ENCODE measurements at places on chromosomes 7 and 10. TPM values are rescaled to one million over a fixed set of nuclear protein-coding genes. Genes with fewer than 3 reads are reported as not detected.

DNA sequence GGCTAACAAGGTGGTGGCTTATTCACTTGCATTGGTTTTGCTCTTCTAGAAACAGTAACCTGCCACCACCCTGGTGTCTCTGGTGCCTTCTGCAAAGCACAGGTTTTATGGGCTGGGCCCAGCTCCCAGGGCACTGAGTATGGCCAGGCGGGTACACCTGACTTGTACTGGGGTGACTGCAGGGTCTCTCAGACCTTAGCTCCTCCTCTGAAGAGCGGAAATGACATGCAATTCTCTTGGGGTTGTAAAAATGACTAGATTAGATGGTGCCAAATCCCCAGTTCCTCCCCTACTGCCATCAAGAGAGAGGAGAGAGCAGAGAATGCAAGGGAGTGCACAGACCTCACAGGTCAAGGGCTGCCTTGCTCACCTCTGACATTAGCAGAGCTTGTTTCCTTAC is 14.7 kb downstream of the ESYT2 start:
- peak overlapping the region; percentile 16 for H3K27ac ChIP-seq
- H3K36me3 ChIP-seq, result no peaks in the 10 kb centered on the region
- no peaks in the 10 kb centered on the region for H3K27me3 ChIP-seq
- no peak overlapping the region for H3K4me3 ChIP-seq

DNA sequence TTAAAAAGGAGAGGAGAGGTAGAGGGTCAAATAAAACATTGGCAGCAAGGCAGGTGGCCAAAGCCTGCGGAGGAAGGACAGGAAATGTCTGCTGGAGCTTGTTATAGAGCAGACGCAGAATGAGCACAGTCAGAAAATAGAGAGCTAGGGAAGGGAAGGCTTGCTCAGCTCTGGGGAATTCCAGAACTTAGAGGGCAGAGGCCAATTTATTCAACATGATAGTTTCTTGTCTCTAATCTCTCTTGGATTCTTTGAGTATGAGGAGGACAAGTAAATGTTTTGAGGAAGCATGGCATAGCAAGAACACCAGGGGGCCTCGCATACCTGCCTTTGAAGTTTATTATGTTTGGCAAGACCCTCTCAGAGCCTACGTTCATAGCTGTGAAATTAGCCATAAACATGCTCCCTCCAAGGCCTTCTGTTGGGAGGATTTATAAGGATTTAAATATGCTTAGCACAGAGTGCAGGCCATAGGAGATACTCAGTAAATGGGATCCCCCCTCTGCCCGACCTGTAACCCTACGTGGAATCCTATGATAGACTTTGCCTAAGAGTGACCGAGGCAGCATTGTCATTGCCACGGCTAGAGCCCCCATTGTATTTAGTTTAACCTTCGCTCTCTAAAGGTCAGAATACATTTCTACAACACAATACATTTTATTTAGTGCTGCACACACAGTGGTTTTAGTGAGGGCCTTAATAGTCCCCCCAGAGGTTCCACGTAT is 293.9 kb downstream of the CCDC3 start:
- peak overlapping the region; percentile 41 for H3K27ac ChIP-seq
- H3K36me3 ChIP-seq, result no peaks in the 10 kb centered on the region
- peak; percentile 45 for DNase-seq

- DNase-seq, result no peak
- H3K36me3 ChIP-seq, result no peaks in the 10 kb centered on the region
- H3K4me1 ChIP-seq, result no peaks in the 10 kb centered on the region
- no peak overlapping the region for H3K4me3 ChIP-seq
- no peak overlapping the region for H3K27ac ChIP-seq
These were observed 9.0 kb upstream of the PIP4K2A start for GRCh38 chr10:22723343-22723779.

DNA sequence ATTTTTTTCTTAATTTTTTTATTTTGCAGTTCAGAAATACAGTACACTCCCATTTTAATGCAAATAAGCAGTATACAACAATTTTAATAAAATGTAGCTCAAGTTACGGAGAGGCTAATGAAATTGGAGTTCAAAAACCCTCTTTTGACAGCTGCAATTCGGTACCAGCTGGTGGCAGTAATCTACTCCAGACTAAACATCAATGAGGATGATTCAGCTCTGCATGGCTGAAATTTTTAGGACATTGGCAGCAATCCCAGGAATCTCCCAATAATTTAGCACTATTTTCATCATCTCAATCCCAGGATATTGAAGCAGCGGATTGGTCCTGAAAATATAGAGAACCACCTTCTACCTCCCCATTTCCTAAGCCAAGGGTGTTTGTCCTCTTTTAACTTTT is 278.8 kb downstream of the CACNA2D1 start:
- H3K4me1 ChIP-seq, result no peaks in the 10 kb centered on the region
- H3K27me3 ChIP-seq, result no peaks in the 10 kb centered on the region
- no peak for DNase-seq

- no peak overlapping the region for H3K4me3 ChIP-seq
- no peak overlapping the region for H3K27ac ChIP-seq
- no peaks in the 10 kb centered on the region for H3K27me3 ChIP-seq
- no peaks in the 10 kb centered on the region for H3K4me1 ChIP-seq
- DNase-seq, result peak; percentile 20
These were observed 44.1 kb downstream of the GLI3 start for GRCh38 chr7:42192851-42193461.

DNA sequence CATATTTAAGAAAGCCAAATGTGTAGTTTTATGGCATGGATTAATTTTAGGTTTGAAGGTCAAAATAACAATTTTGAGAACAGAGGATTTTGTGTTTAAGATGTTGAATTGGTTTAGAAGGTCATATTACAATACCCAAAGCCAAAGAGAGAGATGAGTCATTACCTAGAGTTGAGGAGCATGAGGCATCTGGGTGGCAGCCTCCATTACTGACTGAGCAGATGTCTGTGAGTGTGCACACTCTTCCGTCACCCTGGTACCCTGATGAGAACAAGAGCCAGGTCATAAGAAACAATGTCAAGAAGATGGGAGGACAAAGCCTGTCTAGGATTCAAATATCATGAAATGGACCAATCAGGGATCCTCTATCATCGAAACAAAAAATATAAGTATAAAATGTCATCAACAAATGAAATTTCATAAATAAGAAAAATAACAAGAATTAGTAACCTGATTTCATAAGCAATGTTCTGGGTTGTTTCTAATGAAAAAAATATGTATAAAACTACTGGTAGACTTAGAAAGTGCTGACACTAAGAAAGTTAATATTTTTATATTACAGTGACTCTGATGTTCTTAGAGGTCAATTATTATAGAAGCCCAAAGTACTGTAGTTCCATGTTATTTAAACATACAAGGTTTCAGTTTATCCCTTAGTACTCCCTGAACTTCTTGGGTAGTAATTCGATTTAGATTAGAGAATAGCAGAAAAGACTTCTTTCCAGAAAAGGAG is 20.0 kb downstream of the CUBN start:
- no peak overlapping the region for H3K27ac ChIP-seq
- no peak for DNase-seq
- no peak overlapping the region for H3K4me3 ChIP-seq
- no peaks in the 10 kb centered on the region for H3K4me1 ChIP-seq
- peaks cover 23% of the 10 kb centered on the region for H3K36me3 ChIP-seq

DNA sequence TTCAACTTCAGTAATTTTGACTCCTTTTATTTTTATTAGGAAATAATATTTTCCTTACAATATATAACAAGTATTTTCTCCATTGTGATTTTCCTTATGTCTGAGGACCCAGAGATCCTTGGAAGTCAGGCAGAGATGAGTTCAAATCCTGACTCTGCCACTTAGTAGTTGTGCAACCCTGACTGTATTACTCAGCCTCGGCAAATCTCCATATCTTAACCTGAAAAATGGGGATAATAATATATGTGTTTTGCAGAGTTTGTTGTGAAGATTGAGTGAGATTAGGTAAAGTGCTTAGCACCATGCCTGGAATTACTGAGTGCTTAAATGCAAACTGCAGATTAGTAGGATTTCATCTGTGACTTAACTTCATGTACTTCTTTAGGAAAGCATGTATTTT is 120.5 kb upstream of the KLF14 start:
- no peaks in the 10 kb centered on the region for H3K36me3 ChIP-seq
- H3K4me3 ChIP-seq, result no peak overlapping the region
- H3K27ac ChIP-seq, result no peak overlapping the region
- DNase-seq, result no peak
- H3K4me1 ChIP-seq, result no peaks in the 10 kb centered on the region

- no peaks in the 10 kb centered on the region for H3K27me3 ChIP-seq
- H3K4me1 ChIP-seq, result peaks cover 13% of the 10 kb centered on the region
- no peak overlapping the region for H3K4me3 ChIP-seq
- no peak overlapping the region for H3K27ac ChIP-seq
These were observed 11.2 kb downstream of the FAM237B start for GRCh38 chr7:90309872-90310271.

DNA sequence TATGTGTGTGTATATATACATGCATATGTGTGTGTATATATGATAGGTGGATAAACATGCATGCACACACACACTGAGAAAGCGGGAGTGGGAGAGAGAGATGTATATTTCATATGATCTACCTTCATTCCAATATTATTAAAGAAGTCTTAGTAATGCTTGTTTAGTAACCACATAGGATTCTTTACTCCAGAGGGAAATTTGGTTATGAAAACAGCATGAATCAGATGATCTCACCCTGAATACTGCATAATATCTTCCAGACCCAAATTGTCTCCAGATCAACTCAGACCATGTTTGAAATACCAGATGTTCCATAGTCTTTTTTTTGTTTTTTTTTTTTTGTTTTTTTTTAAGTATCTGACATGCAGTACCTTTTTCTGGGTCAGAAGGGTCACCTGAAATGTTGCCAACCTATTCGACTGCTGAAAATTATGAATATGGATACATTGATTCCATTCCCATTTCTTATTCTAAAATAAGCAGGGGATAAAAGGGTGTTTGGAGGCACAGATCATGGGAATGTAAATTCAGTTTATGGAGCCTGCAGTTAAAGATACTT is 17.4 kb downstream of the TES start:
- H3K27me3 ChIP-seq, result no peaks in the 10 kb centered on the region
- no peak for DNase-seq
- no peak overlapping the region for H3K27ac ChIP-seq
- H3K36me3 ChIP-seq, result no peaks in the 10 kb centered on the region
- H3K4me1 ChIP-seq, result peaks cover 2% of the 10 kb centered on the region

DNA sequence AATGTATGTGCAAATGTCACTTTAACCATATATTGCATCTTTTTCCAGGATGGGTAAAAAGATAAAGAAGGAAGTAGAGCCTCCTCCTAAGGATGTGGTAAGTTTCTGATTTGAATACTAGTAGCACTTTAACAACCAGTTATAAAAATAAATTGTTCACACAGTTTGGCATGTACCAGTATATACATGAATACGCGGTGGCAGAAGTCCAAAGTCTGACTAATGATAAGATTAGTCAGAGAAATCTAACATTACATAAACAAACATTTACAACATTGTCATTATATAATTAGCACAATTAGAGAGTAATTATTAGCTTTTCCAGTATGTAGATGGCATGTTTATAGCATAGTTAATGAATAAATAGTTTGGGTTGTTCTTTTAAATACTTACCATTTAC is 4.1 kb downstream of the ARMC3 start:
- H3K36me3 ChIP-seq, result no peaks in the 10 kb centered on the region
- no peak overlapping the region for H3K4me3 ChIP-seq
- peaks cover 9% of the 10 kb centered on the region for H3K27me3 ChIP-seq
- DNase-seq, result peak; percentile 74

DNA sequence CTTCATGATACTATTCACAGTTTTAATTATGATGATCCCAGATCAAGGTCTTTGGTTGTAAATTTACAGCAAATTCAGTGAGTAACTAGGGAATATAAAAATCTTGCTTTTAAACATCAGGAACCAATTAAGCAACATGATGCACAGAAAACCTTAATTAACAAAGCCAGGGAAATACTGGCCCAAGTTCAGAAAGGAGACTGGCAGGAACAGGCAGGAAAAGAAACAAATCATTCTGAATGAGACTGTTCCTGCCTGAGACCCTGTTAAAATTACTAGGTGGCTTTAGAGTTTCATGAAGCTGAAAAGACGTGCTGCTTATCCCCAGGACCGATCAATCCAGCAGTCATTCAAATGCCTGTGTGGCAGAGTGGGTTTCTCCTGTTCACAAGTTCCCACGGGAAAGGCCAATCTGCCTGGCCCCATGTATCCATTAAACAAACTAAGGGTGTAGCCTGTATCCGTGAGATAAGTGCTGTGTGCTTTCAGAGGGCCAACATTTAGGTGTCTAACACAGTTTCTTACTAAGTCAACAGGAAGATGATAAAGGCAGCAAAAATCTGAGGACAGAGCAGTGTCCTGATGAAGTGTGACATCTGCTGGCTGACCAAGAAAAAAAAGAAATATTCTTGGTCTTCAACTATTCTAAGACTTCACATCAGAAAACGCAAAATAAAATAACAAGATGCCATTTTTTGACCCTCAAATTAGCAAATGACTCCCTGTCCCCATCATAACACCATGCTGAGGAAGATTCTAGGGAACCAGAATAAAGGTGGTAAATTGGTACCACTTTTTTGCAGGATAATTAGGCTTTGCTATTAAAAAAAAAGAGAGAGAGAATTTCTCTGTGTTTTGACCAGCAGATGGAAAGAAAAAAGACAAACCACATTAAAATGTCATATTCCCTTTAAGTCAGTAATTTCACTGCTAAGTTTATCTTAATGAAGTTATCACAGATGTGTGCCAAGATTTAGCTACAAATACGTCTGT is 34.2 kb downstream of the PUS7 start:
- H3K27me3 ChIP-seq, result no peaks in the 10 kb centered on the region
- H3K27ac ChIP-seq, result no peak overlapping the region
- H3K36me3 ChIP-seq, result peaks cover 4% of the 10 kb centered on the region
- no peaks in the 10 kb centered on the region for H3K4me1 ChIP-seq
- no peak overlapping the region for H3K4me3 ChIP-seq

GRCh38 chr7:68107968-68108367 is 1111.3 kb downstream of the TYW1 start:
- H3K36me3 ChIP-seq, result no peaks in the 10 kb centered on the region
- DNase-seq, result no peak
- no peak overlapping the region for H3K4me3 ChIP-seq
- H3K27me3 ChIP-seq, result no peaks in the 10 kb centered on the region

Gene ANXA8L1
- polyA plus RNA-seq, result 7.9 TPM

Gene TSPAN15
- polyA plus RNA-seq, result 37.9 TPM

Gene LIPJ
- 0.10 TPM for polyA plus RNA-seq

Gene EPHB6
- polyA plus RNA-seq, result 6.8 TPM

Gene ZNF853
- 5.7 TPM for polyA plus RNA-seq

Gene C1GALT1
- 54.7 TPM for polyA plus RNA-seq

Gene USP54
- polyA plus RNA-seq, result 39.0 TPM

Gene ABCB8
- polyA plus RNA-seq, result 24.2 TPM

Gene RTKN2
- polyA plus RNA-seq, result 5.7 TPM
